Esophagus squamous epithelium (tissue), 5 donors: ENCODE measurements at places on chromosomes 5 and 9.

DNA sequence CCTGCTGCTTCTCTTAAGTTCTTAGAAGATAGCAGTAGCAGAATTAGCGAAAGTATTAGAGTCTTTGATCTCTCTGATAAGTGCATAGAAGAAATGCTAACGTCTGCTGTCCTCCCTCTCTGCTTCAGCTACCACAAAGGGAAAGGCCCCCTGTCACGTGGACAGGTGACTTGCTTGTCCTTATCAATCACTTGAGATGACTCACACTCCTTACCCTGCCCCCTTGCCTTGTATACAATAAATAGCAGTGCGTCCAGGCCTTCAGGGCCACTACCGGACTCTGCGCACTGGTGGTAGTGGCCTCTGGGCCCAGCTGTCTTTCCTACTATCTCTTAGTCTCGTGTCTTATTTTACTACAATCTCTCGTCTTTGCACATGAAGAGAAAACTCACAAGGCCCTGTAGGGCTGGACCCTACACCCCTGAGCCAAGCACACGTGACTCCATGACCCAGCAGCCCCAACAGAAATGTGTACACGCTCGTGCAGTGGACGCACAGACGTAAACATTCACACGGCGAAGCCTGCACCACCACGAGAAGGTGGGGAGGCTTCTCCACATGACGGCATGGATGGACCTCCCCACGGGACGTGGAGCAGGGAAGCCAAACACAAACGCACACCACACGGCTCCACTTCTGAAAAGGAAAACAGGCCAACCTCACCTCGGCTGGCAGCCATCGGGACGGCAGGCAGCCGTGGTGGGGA is 38.3 kb downstream of the PNPLA7 start:
- no peaks in the 10 kb centered on the region for H3K4me1 ChIP-seq
- H3K4me3 ChIP-seq = no peak overlapping the region
- no peak for DNase-seq
- H3K27ac ChIP-seq = no peak overlapping the region

DNA sequence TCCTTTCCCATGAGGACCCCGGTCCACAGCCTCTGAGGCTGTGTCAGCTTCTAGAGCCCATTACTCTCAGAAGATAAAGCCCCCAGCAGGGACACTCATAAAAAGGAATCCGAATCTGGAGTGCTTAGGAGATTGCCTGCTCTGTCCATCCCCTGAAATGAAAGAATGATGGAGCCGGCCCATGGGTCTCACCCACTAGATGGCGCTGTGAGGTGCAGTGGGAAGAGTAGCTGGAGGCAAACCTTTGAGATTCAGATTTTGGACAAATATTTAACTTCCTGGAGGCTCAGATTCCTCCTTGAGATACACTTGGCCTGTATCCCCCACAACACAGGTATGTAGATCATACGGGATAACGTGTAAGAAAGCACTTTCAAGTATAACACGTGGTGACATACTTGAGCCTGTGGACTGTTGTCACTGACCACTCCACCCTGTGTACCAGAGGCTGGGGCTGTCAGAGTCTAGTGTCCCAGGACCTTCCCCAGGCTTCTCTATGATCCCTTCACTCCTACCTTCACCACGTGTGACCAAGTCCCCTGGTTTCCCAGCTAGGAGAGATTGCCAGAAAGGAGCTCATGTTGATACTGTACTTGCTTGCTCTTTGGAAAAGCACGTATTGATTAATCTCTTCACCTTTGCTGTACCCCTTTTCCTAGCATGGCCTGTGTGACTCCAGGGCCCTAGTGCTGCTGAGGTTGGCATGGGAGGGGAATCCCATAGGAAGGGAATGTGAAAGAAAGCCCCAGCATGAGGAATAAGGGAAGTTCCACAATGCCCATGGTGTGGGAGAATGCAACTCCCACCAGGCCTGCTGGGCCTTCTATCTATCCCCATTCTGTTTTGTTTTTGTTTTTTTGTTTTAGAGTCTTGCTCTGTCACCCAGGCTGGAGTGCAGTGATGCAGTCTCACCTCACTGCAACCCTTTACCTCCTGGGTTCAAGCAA is 32.1 kb downstream of the TRMO start:
- no peak overlapping the region for H3K4me3 ChIP-seq
- no peak overlapping the region for H3K27ac ChIP-seq
- H3K27me3 ChIP-seq = no peaks in the 10 kb centered on the region
- DNase-seq = no peak
- H3K36me3 ChIP-seq = no peaks in the 10 kb centered on the region

- no peak for DNase-seq
- no peaks in the 10 kb centered on the region for H3K36me3 ChIP-seq
- H3K27ac ChIP-seq = no peak overlapping the region
- H3K4me3 ChIP-seq = no peak overlapping the region
Measured at GRCh38 chr5:137688210-137688840, 47.6 kb downstream of the KLHL3 start.

DNA sequence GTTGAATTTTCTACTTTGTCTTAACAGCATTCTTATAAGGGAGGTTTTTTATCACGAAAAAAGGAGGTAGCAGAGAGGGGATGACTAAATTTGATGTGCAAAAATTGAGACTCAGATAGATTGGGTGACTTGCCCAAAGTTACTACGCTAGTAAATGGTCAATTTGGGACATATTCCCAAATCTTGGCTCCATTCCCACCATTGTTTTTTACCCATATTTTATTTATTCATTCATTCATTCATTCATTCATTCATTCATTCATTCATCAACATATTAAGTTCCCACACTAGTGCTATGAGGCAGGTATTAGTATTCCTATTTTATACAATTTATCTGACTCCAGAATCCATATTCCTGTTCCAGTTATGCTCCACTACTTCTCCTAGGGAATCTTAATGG is 85.6 kb downstream of the HACD4 start:
- H3K27ac ChIP-seq = no peak overlapping the region
- H3K4me3 ChIP-seq = no peak overlapping the region
- no peaks in the 10 kb centered on the region for H3K36me3 ChIP-seq
- no peak for DNase-seq

DNA sequence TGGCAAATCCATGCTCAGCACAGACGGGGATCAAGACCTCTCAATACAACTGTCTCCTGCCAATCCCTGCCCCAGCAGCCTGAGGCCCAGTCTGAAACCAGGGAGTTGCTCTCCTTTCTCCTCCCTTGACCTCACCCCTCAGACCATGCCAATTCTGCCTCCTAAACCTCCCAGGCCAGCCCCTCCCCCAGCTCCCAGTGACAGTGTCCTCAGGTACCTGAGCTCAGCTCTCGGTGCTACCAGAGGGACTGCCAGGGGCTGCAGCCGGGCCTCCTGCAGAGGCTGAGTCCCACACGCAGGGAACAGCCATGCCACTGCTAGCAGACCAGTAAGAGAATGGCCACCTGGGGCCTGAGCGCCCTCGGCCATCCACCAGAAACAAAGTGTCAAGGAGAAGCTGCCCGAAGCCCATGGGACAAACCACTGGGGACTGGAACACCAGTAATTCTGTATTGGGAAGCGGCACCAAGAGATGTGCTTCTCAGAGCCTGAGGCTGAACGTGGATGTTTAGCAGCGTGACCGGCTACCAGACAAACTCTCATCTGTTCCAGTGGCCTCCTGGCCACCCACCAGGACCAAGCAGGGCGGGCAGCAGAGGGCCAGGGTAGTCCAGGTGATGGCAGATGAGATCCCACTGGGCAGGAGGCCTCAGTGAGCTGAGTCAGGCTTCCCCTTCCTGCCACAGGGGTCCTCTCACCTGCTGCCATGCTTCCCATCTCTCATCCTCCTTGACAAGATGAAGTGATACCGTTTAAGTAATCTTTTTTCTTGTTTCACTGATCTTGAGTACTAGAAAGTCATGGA is 557 bp upstream of the IL3 start:
- no peak for DNase-seq
- H3K27me3 ChIP-seq = no peaks in the 10 kb centered on the region
- no peaks in the 10 kb centered on the region for H3K4me1 ChIP-seq
- no peak overlapping the region for H3K4me3 ChIP-seq

DNA sequence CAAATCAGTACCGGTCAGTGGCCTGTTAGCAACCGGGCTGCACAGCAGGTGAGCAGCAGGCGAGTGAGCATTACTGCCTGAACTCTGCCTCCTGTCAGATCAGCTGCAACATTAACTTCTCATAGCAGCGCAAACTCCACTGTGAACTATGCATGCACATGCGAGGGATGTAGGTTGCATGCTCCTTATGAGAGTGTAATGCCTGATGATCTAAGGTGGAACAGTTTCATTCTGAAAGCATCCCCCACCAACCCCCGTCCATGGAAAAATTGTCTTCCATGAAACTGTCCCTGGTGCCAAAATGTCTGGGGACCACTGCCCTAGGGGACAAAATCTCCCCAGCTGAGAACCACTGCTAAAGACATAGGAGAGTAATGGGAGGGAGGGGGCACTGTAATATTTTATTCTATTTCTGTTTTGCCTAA is 51.1 kb downstream of the P4HA2 start:
- DNase-seq = no peak
- no peak overlapping the region for H3K27ac ChIP-seq
- no peaks in the 10 kb centered on the region for H3K36me3 ChIP-seq

- no peak overlapping the region for H3K27ac ChIP-seq
- H3K36me3 ChIP-seq = no peaks in the 10 kb centered on the region
- H3K27me3 ChIP-seq = no peaks in the 10 kb centered on the region
- H3K4me3 ChIP-seq = no peak overlapping the region
- H3K4me1 ChIP-seq = no peaks in the 10 kb centered on the region
- DNase-seq = no peak
Measured at GRCh38 chr9:121844562-121844961, 193.1 kb downstream of the DAB2IP start.

GRCh38 chr9:94655739-94656138 is 16.4 kb upstream of the FBP1 start:
- no peak overlapping the region for H3K4me3 ChIP-seq
- peak overlapping the region; percentile 7 for H3K27ac ChIP-seq
- H3K27me3 ChIP-seq = no peaks in the 10 kb centered on the region

DNA sequence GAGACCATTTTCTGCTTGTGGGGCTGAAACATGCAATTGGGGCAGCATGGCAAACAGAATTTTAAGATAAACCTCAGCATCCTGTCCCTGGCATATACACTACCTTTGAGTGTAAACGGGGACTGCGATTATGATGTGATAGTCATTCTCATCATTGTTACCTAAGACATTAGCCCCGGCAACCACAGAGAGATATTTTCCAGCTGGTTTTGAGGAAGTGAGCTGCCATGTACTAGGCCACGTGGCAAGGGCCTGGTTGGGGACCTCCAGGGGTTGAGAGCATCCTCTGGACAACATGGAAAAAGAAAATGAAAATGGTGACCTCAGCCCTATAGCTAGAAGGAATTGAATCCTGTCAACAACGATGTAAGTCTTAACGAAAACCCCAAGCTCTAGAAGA is 623.6 kb upstream of the CDH18 start:
- H3K27me3 ChIP-seq = no peaks in the 10 kb centered on the region
- DNase-seq = no peak
- H3K4me1 ChIP-seq = no peaks in the 10 kb centered on the region
- no peak overlapping the region for H3K4me3 ChIP-seq
- no peak overlapping the region for H3K27ac ChIP-seq

- no peak for DNase-seq
- H3K36me3 ChIP-seq = no peaks in the 10 kb centered on the region
- H3K4me1 ChIP-seq = no peaks in the 10 kb centered on the region
- H3K27me3 ChIP-seq = no peaks in the 10 kb centered on the region
- no peak overlapping the region for H3K4me3 ChIP-seq
Measured at GRCh38 chr5:34555699-34556508, 100.2 kb upstream of the RAI14 start.
